ENCODE measurements at places on chromosomes 12 and 14.
A peak's percentile ranks its signal among the peaks of the same experiment; 100 is the strongest.

DNA sequence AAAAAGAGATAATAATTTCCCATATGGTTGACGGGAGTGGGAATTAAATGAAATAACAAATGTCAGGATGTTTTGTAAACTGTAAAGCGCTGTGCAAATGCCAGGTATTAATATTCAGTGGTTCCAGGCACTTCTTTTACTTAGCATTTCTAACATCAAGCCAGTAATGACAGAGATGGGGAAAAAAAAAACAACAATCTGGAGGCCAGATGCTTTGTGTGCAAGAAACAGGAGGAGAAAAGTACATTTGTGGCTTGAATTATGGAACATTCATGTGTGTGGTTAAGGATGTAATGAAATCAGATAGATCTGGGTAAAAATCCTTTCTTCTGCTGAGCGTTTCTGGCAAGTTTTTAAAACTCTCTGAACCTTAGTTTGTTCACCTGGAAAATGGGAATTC, 509.6 kb downstream of the FUT8 start:
- DNase-seq = no peak

DNA sequence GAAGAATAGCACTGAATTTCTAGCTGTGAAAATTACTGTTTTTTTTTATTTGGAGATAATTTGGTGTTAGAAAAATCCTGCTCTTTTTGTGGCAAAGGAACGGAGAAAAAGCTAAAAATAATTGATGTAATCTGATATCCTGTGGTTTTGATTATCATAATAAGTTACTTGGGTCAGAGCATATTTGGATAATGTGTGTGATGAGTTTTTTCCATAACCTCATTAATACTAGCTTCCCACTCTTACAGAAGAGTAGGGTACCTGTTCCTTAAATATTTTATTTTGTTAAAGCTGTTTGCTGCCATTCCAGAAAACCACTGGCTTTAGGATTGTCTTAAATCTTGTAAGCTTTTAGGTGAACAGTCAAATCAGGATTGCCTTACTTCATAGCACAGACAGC, 4.7 kb downstream of the PSMC6 start:
- DNase-seq = no peak

DNA sequence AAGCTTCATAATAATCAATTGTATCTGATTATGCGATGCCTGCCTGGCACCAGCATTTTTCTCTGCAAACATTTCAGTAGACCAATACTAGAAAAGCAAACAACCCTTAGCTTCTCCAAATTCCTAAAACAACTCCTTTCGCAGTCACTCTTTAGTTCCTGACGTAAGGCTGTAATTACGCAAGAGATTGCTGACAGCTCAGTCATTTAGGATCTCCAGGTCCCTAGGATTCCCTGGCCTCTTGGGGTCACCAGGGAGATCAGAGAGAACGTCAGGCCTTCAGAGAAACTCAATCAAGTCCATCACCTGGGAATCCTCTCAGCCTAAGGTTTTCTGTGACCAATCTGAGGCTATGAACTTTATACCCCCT, 390.6 kb downstream of the PAWR start:
- DNase-seq = no peak

DNA sequence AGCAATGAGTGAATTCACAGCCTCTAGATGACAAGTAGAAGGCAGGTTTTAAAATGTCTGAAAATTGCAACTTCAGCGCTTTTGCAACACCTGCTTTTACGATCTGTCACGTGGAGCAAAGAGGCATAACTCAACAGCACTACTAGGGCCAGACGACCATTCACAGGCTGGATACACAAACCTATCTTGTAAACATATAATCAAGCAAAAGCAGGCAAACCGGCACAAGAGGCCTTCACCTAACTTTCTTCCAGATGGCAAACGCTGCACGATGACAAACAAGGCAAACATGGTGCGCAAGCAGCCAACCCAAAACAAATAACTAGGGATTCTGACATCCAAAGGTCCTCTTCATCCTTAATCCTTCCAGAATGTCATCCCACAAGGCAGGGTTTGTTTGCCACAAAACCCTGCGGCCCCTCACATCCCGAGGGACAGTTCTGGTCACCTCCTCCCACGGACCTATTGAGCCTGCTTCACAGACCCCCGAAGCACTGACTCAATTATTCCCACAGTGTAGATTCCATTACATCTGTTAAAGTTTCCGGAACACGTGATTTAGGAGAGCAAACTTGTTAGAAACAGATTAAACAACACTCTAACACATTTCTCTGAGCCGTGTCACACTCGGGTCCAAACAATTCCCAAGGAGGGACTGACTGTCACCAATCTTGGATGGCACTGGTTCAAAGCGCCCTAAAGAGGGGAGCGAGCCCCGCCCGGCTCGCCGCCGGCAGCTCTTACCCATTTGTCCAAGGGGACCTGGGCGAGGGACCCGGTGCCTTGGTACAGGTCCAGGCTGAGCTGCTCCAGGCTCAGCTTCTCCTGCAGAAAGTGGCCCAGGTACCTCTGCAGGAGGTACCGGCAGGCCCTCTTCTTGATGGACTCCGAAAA, 823 bp downstream of the ATG2B start:
- peak; percentile 21 for DNase-seq

DNA sequence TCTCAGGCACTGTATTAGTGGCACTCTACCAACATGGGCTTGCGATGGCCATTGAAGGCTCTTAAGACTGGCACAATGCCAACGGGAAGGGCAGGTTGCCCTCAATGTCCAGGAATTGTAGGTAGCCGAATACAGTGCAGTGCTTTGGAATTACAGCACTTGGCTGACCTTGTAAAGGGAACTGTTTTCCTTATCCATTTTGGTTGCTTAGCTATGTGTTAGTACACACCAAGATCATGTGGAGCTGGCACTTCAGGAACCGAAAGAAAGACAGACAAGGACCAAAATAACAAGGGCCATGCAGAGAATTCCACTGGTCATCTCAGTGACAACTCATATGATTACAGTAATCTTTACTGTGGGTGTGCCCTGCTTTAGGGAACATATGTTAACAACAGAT, 72.7 kb downstream of the DYRK2 start:
- no peak for DNase-seq

DNA sequence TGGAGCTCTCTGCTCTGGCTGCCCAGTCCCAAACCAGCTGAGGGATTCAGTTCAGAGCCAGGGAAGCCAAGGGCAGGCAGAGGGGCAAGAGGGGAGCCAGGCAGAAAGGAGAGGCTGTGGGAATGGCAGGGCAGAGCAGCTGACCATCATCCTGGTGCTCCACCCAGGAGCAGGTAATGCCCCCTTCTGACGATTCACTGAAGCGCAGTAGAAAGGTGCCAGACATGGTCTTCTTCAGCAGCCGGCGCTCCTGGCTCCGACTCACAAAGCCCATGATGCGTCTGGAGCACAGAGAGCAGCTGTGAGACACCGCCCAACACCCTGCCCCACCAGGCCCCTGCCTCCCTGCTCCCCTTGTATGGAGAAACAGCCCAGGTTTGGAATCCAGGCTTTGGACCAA, 8.0 kb downstream of the IL23A start:
- DNase-seq = no peak

- no peak for DNase-seq
Observed at GRCh38 chr14:23078692-23079116, 16.2 kb downstream of the ACIN1 start.

- no peak for DNase-seq
Observed at GRCh38 chr12:2255311-2255710, 202.5 kb downstream of the CACNA1C start.

DNA sequence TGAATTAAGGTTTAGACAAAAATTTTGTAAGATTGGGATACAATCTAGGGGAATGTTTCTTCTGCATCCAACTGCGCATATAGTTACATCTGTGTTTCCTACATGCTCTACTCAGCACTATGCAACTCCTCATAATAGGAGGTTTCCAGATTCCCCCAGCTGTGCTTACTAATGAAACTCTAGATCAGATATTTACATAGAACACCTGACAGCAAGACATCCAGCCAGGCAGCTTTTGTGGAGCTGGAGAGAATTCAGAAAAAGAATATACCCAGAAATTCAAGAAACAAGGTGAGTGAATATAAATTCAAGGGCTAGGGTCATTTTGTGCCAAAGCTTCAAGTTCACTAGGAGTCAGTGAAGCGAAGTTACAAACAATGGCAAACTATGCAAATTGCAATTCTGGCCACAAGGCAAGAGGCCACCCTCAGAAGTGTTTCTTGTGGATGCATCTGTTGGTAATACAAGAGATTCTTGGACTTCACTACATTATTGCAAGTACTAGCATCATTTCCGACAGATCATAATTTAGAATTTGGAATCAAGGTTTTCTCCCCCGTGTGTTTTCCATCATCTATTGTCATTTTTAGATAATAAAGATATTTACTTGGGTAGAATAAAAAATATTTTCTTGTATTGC, 341.2 kb upstream of the NAV3 start:
- DNase-seq = no peak

- DNase-seq = no peak
Observed at GRCh38 chr12:63917864-63918799, 73.6 kb downstream of the SRGAP1 start.

DNA sequence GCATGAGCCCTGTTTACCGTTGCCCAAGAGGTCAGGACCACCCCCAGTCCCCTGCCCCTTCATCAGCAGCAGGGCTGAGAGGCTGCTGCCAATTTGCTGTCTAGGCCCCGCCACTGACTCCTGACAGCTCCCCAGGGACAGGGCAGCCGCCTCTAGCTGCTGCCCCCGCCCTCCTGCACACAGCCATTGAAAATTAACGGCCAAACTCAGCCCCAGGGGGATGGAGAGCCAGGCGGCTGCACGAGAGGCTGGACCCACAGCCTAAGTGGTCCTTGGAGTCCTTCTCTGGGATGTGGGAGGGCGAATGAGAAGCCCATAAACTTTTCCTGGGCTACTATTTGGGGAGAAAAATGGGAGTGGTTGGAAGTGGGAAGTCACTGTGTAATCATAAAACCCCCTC, 4.6 kb downstream of the FOXN4 start:
- no peak for DNase-seq

DNA sequence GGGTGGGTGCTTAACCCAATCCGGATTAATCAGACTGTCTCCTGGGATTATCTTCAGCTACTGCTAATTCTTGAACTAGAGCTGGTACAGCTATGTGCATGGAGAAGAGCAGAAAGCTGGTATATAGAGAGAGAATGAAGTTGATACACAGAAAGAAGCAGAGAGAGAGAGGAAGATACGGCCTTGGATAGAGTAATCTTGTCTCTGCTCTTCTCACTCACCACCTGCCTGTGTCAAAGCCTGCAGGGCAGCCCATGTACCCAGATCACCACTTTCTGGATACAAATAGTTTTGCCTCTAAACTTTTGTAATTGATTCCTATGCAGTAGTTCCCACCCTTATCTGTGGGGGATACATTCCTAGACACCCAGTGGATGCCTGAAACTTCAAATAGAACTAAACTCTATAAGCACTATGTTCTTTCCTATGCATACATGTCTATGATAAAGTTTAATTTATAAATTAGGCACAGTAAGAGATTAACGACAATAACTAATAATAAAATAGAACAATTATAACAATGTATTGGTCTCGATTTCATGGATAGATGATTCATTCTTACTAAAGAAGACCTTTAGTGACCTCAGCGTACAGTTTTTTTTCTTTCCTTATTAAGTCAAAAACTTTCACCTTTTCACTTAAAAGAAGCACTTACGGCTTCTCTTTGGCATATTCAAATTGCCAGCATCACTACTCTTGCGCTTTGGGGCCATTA, 45.5 kb downstream of the YEATS4 start:
- DNase-seq = no peak

DNA sequence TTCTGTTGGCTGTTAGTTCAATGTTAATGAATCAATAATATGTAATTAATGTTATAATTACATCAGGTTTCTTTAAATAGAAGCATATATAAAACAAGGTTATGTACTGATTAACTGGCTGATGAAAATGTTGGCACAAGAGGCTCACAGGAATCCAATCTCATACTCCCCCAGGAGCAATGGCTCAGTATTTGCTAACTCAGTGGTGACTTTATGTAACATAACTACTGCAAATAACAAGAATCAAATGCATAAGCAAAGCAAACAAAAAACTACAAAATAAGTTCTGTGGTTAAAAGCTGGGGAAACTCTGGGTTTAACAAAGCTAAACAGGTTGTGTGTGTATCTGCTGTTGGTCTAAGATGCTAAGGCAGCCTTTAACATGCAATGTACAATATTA, 27.7 kb upstream of the BBS10 start:
- no peak for DNase-seq

DNA sequence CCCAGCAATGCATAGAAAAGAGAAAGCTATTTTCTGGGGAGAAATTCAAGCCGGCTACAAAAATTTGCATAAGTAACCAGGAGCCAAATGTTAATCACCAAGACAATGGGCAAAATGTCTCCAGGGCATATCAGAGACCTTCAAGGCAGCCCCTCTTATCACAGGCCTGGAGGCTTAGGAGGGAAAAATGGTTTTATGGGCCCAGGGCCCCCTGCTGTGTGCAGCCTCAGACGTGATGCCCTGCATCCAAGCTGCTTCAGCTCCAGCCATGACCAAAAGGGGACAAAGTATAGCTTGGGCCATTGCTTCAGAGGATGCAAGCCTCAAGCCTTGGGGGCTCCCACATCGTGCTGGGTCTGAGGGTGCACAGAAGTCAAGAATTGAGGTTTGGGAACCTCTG, 15.8 kb downstream of the TMEM233 start:
- no peak for DNase-seq

- no peak for DNase-seq
Observed at GRCh38 chr12:115440438-115440837, 756.5 kb upstream of the TBX3 start.

GRCh38 chr14:102777711-102778337, 575 bp downstream of the TRAF3 start:
- no peak for DNase-seq
